ENCODE measurements at places on chromosomes 1 and 21.

DNA sequence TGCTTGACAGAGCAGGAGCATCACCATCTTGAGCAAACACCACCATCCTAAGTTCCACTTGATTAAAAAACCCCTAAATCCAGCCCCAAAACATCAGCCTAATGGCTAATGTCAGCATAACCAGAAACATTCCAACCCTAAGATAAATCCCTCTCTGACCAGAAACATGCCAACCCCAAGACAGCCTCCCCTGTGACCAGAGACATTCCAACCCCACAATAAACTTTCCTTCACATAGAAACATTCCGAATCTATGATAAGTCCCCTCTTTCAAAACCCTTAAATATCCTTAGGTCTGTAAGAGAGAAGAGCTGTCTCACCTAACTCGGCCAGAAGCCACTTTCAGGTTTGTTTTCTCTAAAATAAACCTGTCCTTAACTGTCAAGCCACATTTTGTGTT, 17.4 kb upstream of the SLC2A5 start:
- no peak for DNase-seq

- DNase-seq, result no peak
These were observed 15.8 kb upstream of the MTR start for GRCh38 chr1:236779312-236779711.

DNA sequence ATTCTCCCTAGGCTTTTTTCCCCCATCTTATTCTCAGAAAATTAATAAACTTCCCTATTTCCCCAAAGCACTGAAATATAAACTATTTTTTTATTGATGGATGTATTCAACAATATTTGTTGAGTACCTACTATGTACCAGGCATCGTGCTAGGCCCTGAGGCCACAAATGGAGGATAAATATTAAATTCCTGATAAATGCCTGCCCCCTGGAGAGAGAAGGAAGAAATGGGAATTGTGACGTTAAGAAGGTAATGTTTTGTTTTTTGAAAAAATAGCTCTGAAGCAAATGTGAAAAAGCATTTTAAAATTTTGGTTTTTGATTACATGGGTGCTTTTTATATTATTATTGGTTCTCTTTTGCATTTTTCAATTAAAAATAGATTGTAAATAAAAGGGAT, 60.5 kb upstream of the DPT start:
- DNase-seq, result no peak

DNA sequence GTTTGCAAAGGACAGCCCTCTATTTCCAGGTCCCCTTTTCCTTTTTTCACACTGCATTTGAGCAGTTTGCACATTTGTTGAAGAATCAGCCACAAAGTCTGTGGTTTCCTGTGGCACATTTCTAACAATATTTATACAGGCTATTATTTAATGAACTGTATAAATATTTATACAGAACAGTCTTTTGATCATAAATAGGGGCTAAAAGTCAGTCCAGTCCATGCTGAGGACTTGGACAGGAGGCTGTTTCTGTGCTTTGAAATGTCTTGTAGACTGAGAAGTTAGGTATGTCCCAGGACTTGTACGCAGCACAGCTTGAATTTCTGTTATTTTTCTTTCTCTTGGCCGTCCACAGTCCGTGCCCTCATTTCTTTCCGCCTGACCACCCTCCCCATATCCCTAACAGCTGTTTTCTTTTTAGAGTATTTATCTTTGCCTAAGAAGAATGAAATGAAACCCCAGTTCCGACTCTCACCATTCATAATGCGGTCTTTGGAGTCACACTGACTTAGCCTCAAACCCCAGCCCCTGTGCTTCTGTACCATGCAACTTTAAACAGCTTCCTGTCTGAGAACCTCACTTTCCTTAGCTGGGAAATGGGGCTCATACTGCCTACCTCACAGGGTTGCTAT, 19.7 kb downstream of the FGGY start:
- no peak for DNase-seq

DNA sequence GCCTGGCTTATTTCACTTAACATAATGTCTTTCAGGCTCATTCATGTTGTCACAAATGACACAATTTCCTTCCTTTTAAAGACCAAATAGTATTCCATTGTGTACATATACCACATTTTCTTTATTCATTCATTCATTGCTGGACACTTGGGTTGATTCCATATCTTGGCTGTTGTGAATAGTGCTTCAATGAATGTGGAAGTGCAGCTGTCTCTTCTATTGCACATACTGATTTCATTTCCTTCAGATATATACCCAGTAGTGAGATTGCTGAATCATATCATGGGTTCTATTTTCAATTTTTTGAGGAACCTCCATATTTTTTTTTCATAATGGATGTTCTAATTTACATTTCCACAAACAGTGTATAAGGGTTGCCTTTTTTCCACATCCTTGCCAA, 38.6 kb upstream of the WLS start:
- DNase-seq, result no peak

DNA sequence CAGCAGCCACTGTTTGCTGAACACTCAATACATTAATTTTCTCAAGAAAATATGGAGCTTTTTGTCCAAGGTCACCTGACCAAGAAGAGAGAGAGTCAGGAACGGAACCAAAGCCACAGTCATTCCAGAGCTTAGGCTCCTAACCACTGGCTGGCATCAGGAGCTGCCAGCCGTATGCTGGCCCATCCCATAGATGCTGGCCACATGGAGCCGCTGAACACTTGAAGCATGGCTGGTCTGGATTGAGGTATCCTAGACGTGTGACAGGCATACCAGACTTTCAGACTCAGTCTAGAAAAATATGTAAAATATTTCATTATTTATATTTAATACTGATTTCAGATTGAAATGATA, 458.7 kb downstream of the MATN1 start:
- no peak for DNase-seq

- DNase-seq, result no peak
These were observed 9.6 kb upstream of the SIM2 start for GRCh38 chr21:36689324-36689723.

DNA sequence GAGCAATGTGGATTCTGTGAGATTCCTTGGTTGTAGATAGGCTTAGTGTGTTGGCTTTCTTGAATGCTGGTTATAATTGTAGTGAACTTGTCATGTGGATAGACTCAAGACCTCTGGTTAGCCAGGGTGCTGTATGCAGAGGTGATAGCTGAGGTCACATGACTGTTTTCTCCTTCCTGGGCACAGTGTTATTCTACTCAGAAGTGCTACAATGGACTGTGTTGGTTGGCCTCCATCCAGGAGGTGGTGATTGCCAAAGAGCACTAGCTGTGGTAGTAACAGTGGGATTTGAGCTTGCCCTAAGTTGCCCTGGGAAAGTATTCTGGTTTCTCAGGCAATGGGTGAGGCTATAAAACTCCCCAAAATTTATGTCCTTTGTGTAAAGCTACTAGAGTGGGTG, 71.6 kb downstream of the SH3BGR start:
- no peak for DNase-seq

- no peak for DNase-seq
These were observed 100.0 kb downstream of the URB2 start for GRCh38 chr1:229726061-229726460.

GRCh38 chr1:236875975-236876374, 80.9 kb downstream of the MTR start:
- DNase-seq, result no peak

DNA sequence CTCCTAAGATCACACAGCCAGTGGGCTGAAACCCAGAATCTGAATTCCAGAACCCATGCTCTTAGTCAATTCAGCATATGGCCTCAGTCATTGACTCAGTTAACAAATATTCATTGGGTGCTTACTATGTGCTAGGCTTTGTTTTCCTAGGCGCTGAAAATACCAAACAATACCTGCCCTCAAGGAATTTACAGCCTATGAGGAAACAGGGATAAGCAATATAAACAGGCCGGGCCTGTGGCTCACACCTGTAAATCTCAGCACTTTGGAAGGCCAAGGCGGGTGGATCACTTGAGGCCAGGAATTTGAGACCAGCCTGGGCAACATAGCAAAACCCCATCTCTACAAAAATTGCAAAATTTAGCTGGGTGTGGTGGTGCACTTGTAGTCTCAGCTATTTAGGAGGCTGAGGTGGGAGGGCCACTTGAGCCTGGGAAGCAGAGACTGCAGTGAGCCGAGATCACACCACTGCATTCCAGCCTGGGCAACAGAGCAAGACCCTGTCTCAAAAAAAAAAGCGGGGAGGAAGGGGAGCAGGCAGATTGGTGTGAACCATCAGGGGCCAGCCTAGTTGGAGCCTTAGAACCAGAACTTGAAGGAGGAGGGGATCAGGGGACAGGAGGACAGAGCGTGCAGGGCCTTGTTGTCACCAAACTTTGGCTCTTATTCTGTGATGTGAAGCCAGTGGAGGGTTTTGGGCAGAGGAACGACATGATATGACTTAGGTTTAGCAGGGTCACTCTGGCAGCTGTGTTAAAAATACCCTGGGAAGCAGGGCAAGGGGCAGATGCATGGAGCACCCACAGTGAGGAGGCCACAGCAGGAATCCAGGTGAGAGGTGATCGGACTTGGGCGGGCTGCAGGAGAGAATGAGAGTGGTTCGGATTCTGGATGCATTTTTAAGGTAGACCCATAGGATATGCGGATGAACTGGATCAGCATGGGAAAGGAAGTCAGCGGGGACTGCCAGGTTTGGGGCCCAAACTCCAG, 5.8 kb downstream of the TINAGL1 start:
- DNase-seq, result no peak

- no peak for DNase-seq
These were observed 142.9 kb downstream of the SLC45A1 start for GRCh38 chr1:8460784-8461183.

DNA sequence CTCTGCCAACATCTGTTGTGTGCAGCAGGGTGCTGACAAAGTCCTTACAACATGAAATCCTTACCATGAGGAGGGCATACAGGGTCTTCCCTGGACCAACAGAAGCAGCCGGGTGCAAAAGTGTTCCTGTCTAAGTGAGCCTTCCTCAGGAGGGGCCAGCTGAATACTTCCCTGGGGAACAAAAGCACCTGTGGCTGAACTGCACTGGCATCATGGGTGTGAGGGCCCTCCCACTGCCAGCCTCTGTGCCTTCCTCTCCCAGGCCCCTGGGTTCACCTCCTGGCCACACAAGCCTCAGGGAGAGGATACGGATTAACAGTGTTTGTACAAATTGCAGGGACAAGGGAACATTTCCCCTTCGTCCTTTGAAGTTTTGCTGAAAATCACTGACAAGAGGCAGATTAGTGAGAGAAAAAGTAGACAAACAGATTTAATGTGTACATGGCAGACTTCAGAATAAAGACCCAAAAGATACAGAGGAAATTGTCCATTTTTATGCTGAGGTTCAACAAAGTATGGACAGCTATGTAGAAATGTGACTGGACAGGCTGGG, 91.0 kb upstream of the PPM1J start:
- no peak for DNase-seq

DNA sequence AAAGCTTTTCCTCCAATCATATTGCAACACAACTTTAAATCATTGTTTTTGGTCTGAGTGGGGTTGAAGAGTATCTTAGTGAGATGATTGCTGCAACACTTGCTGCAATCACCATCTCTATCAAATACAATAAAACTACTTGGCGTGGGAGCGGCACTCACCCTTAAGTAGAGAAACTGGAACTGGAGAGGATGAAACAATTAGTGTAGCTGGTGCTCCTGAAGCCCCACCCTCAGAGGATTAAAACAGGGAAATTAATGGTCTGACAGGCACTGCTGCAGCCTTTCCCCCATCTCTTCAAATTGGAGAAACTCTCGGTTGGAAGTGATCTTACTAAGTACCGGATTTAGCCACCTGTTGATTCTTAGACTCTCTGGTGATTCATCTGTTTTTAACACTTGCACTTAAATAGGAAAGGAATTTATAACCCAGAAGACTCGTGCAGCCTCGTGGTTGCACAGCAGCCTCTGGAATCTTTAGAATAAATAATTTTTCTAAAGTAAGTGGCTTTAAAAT, 80.5 kb upstream of the KIF26B start:
- DNase-seq, result no peak

- no peak for DNase-seq
These were observed 20.6 kb downstream of the TP73 start for GRCh38 chr1:3672971-3673361.

DNA sequence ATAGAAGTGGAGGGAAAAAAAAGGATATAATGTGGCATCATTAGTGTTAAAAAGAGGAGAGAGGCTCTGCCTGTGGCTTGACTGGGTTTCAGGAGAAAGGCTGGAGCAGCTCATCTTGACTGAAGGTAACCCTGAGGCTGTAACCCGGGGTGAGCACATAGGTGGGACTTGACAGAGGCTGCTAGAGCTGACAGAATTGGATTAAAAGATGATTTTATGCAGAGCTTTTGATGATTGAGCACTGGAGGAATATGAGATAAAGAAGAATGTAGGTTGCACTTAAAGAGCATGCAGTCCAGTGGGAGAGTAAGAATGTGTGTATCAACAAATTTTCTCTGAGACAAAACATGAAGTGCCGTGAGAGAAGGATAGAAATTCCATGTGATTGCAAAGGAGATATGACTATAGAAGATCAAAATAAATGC, 17.3 kb downstream of the LAMC1 start:
- no peak for DNase-seq

- peak; percentile 65 for DNase-seq
These were observed 14.6 kb downstream of the SLC35E2B start for GRCh38 chr1:1677718-1678580.

- no peak for DNase-seq
These were observed 49.1 kb downstream of the HHAT start for GRCh38 chr1:210377731-210378333.

DNA sequence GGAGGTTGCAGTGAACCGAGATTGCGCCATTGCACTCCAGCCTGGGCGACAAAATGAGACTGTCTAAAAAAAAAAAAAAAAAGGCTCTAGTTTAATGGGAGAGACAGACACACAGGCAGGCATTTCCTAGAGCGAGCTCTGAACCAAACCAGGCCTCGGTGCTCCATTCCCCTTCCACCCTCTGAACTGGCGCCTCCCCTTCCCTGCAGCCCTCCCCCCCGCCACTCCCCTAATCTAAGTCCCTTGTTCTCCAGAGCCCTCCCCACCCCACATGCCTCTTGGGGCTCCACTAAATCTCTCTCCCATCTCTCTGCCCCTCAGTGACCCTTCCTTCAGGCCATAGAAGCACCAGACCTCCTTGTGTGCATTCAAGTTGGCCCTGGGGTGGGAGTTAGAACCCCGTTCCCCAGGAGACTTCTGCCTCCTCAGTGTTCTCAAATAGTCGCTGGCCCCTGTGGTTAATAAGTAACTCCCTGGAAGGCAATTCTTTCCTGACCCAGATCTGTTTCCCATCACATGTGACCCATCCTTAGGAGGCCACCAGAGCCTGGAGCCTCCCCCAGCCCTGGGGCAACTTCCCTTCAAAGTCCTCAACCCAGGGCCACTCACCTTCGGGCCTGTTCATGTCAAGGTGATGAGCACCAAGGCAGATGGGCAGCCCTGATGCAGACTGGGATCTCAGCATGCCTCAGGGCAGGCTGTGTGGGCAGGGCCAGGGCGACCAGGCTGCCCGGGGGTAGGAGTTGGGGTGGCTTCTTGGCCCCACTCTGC, 42.6 kb upstream of the EPB41 start:
- DNase-seq, result no peak

- DNase-seq, result no peak
These were observed 61.1 kb upstream of the RAB4A start for GRCh38 chr1:229209816-229210215.

Data from activated CD4-positive, alpha-beta T cell treated with anti-CD3 and anti-CD28 coated beads, Interleukin-2, amount 50 U/mL, for 48 hours (primary cell).